Fibroblast of upper back skin (primary cell): ENCODE measurements at places on chromosomes 2 and 18.

- DNase-seq, result no peak
Observed at GRCh38 chr2:229137639-229138038, 133.4 kb downstream of the PID1 start.

GRCh38 chr2:181954538-181954883 lies 31.1 kb upstream of the PPP1R1C start:
- peak; percentile 33 for DNase-seq

DNA sequence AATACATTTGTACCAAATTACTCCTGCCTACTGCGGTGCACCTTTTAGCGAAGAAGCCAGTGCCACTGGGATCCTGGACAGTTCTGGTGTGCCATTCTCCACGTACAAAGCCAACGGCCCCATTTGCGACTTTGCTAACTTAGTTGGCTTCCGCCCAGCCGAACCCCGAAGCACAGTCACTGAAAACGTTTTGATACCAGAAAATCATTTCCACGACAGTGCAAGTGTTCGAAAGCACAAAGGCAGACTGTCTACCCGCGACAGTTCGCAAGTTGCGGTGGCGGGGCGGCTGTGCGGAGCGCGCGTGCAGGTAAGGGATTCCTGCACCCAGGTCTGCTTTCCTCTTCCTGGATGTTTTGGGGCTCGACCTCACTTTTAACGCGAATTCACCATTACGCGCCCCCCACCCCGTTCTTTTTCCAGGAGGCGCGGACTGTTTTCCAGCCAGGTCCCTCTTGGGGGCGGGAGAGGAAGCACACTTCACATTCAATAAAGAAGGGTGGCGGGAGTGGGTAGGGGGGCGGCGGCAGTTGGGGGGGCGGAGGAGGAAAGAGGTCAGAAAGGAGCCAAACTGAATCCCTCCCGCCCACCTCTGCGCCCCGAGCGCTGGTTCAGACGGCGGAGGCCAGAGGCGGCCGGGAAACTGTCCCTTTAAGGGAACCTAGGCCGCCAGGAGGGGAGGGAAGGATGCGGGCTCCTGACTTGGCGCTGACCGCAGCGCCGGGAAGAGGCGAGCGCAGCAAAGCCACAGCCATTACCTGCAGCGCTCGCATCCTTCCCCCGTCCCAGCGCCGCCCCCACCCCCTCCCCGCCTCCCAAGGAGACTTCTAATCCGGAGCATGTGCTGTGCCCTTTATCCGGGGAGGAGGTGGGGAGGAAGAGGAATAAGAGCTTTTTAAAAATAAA lies 107.4 kb upstream of the KCTD1 start:
- DNase-seq, result peak; percentile 40

DNA sequence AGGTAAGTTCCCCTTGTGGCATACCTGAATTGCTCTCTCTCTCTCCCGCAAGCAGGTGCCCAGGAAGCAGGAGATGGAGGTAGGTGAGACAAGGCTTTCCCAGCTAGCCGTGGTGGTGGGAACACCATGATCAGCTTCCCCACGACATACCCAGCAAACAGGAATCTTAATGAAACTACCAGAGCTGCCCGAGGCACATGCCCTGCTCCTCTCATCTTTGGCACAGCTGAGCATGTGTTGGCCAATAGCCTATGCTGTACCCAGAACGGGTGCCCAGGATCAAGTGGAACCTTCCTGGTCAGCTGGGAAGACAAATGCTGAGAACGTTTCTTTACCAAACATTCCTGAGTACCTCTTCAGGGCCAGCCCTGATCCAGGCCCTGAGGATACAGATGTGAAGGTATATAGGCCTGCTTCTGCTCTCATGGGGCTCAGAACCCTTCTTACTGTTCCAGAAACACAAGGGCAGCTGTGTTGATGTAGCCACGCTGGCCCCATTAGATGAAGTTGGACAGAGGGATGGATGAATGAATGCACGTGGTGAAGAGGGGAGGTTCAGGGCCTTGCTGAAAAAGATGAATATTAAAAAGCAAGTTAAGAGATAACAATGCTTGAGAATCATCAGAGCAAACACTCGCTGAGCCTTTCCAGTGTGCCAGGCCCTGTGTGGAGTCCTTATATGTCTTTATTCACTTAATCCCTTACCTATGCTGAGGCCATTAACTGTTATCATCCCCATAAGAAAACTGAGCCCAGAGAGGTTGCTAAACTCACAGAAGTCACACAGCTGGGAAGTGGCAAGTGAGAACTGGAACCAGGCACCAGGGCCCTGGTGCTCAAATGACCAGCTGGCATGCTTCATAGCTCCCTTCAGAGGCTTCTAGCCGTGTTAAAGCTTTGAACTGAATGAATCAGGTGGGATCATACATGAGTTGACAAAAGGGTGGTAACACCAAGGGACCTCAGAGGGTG lies 68.8 kb upstream of the TMEM247 start:
- DNase-seq, result no peak

DNA sequence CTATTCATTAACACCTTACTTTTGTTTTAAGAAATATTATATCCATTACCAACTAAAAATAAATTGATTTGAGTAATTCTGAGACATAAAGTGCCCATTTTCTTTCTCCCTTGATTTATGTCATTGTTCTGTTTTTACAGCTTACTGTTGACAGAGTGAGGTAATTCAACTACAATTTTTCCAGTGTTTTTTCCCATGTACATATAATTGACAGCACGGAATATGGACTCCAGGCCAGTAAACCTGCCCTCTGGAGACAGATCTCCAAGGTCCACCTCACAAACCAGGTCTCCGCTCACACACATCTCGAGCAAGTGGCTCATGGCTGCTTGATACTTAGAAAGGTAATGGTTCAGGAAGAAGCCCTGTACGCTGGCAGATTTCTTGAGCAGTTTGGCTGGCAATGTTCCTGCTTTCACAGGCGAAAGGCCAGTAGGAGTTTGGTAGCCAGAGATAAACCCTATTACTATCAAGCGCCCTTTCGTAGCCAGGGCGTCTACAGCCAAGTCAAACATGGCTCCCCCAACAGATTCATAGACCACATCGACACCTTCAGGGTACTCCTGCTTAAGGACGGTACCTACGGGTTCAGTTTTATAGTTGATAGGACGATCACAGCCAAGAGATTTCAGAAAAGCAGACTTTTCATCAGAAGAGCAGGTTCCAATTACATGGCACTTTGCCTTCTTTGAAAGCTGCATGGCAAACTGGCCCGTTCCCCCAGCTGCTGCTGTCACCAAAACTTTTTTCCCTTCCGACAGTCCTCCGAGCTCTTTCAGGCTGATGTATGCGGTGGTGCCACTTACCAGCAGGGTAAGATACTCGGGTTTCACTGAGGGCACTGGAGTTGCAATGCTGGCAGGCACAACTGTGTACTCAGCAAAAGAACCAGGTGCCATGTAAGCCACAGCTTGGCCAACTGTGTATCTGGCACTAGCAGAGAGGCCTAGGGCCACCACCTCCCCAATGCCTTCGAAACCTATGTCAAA lies 7.4 kb downstream of the PTGR3 start:
- no peak for DNase-seq

GRCh38 chr18:48179666-48180065 lies 229.5 kb downstream of the ZBTB7C start:
- DNase-seq, result no peak

GRCh38 chr18:56992777-56993176 lies 154.1 kb upstream of the BOD1L2 start:
- DNase-seq, result peak; percentile 6

- no peak for DNase-seq
Observed at GRCh38 chr2:240512109-240512485, 45.7 kb downstream of the ANKMY1 start.

DNA sequence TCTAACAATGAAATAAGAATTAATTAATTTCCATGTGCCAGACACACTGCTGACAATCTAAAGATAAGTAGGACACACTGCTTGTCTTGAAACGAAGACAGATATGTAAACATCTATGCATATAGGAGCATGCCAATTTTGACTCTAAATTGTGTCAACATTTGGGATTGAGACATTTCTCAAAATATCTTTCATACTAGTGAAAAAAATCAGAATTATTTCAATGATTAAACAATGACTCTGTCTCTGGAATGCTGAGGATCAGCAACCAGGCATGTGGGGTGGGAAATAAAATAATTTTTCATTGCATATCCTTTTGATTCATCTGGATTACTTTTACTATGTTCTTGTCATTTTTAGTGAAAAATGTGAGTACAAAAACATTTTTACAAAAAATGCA lies 262.6 kb upstream of the SYT4 start:
- DNase-seq, result peak; percentile 36

GRCh38 chr18:6661692-6662415 lies 67.7 kb upstream of the ARHGAP28 start:
- peak; percentile 54 for DNase-seq

DNA sequence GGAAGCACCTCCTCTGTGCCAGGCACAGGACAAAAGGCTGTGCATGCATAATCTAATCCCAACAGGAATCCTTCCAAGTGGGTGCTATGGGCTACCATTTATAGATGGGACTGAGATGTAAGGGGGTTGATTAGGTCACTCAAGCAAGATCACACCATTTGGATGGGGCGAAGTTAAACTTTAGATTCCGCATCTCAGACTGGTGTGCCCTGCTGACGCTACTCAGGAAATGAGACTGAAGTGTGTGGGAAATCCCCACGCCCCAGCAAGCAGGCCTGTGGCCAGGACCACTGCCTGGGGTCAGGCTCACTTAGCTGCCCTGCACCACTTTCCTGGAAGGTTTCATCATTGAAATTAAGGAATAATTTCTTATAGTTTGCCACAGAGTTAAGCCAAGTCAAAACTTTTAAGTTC lies 70.5 kb upstream of the PPP1CB start:
- peak; percentile 34 for DNase-seq

GRCh38 chr18:23689616-23690504 lies 607 bp downstream of the LAMA3 start:
- DNase-seq, result no peak

GRCh38 chr18:13377496-13377895 lies 158.9 kb downstream of the LDLRAD4 start:
- peak; percentile 13 for DNase-seq
